Purkinje cell (primary cell): ENCODE measurements at places on chromosomes 1 and 21. TPM values are rescaled to one million over a fixed set of nuclear protein-coding genes. Genes with fewer than 3 reads are reported as not detected.

SYNC gene
- 18.2 and 37.0 TPM in 2 replicates for polyA plus RNA-seq

MTF2 gene
- 24.6 and 38.3 TPM in 2 replicates for polyA plus RNA-seq

CCT8 gene
- 285 and 365 TPM in 2 replicates for polyA plus RNA-seq

FAAP20 gene
- 1.2 and 2.2 TPM in 2 replicates for polyA plus RNA-seq

LGR6 gene
- 4.0 and 5.7 TPM in 2 replicates for polyA plus RNA-seq

FCRLB gene
- 1.2 and 6.0 TPM in 2 replicates for polyA plus RNA-seq

UTP11 gene
- 109 and 127 TPM in 2 replicates for polyA plus RNA-seq
